ENCODE measurements at places on chromosomes 11 and 22. TPM values are rescaled to one million over a fixed set of nuclear protein-coding genes. Genes with fewer than 3 reads are reported as not detected.
A peak's percentile ranks its signal among the peaks of the same experiment; 100 is the strongest.

GRCh38 chr11:3221408-3222002 lies 2.9 kb upstream of the MRGPRG start:
- DNase-seq = no peak
- no peak overlapping the region for H3K4me3 ChIP-seq
- no peaks in the 10 kb centered on the region for H3K4me1 ChIP-seq
- no peak overlapping the region for H3K27ac ChIP-seq
- H3K36me3 ChIP-seq = no peaks in the 10 kb centered on the region

GRCh38 chr11:35927104-35927503 lies 16.8 kb upstream of the LDLRAD3 start:
- no peaks in the 10 kb centered on the region for H3K36me3 ChIP-seq
- DNase-seq = no peak
- no peak overlapping the region for H3K4me3 ChIP-seq
- H3K27ac ChIP-seq = no peak overlapping the region
- H3K4me1 ChIP-seq = no peaks in the 10 kb centered on the region

- DNase-seq = no peak
- peak overlapping the region; percentile 84 for H3K4me3 ChIP-seq
- H3K4me1 ChIP-seq = peaks cover 12% of the 10 kb centered on the region
Observed at GRCh38 chr11:86954269-86955110, 705 bp downstream of the FZD4 start.

- H3K36me3 ChIP-seq = no peaks in the 10 kb centered on the region
- no peak overlapping the region for H3K4me3 ChIP-seq
- no peak for DNase-seq
- peaks cover 27% of the 10 kb centered on the region for H3K27me3 ChIP-seq
- no peaks in the 10 kb centered on the region for H3K4me1 ChIP-seq
Observed at GRCh38 chr11:10973416-10973815, 115.6 kb upstream of the ZBED5 start.

DNA sequence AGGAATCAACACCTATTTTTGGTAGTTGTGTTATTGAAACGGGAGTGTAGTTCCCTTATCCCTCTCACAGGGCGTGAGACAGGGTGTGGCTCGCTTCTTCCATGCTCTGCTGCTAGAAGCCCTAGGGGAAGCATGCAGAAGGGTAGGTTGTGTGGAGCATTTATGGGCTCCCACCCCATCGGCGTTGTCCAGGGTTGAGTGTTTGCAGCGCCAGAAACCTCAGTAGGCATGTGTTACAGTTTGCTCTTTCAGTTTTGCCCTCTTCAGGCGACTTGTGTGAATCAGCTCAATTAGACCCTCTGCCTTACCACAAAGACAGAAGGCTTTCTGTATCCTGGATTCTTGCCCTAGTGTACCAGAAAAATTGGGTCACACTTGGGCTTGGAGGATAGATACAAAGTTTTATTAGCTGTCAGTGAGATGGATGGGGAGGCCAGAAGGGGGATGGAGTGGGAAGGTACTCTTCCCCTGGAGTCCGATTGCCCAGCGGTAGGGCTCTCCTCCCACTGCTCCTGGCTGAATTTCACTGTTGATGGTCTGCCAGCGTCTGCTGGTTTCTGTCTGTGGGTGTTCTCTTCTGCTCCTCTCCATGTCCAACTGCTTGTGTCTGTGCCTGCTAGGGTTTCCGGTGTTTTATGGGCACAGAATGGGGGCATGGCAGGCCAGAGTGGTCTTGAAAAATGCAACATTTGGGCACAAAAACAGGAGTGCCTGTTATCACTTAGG lies 358.3 kb upstream of the CTSC start:
- no peak for DNase-seq
- no peak overlapping the region for H3K4me3 ChIP-seq
- no peak overlapping the region for H3K27ac ChIP-seq
- H3K36me3 ChIP-seq = no peaks in the 10 kb centered on the region

GRCh38 chr11:66126808-66127555 lies 56.9 kb downstream of the PACS1 start:
- H3K27me3 ChIP-seq = no peaks in the 10 kb centered on the region
- H3K4me3 ChIP-seq = no peak overlapping the region
- H3K27ac ChIP-seq = peak overlapping the region; percentile 17
- peak; percentile 79 for DNase-seq
- no peaks in the 10 kb centered on the region for H3K36me3 ChIP-seq
- H3K4me1 ChIP-seq = peaks cover 14% of the 10 kb centered on the region

The MYO7A gene
- not detected for total RNA-seq

The EHF gene
- total RNA-seq = not detected

The DNAJB7 gene
- total RNA-seq = not detected

The DGAT2 gene
- total RNA-seq = 2.2 TPM

The FGF19 gene
- not detected for total RNA-seq

The PRPF19 gene
- 29.7 TPM for total RNA-seq

Data from IMR-90 (cell line).